Type B pancreatic cell (in vitro differentiated cells): ENCODE measurements at places on chromosomes 2 and 18.

DNA sequence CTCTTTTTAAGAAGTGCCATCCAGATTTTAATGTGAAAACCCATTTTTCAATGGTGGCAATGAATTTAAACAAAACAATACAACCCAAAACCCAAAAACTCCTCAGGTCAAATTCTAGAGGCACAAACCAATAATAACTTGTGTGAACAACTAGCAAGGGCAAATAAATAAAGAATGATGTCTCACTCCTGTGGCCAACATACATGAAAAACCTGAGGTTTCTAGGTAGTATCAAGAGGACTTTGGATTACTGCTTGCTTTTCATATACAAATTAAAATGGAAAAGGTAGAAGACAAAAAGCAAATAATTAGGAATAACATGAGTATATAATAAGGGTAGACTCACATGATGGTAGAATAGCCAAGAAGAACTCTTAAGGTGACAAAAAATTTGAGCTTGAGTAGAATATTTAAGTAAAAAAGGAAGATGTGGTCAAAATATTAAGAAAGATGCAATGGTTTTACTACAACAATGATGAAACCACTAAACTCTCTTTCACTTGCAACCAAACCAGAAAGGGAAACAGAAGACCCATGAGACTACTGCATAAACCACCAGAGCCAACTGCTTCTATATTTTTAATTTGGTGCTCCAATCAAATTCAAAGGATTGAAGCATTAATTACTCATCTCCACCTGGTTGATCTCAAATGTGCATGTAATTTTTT lies 53.5 kb downstream of the DARS1 start:
- no peak for DNase-seq

- no peak for DNase-seq
Measured at GRCh38 chr2:158034198-158034866, 67.3 kb upstream of the UPP2 start.

GRCh38 chr18:332007-332406 lies 64.2 kb upstream of the THOC1 start:
- no peak for DNase-seq

DNA sequence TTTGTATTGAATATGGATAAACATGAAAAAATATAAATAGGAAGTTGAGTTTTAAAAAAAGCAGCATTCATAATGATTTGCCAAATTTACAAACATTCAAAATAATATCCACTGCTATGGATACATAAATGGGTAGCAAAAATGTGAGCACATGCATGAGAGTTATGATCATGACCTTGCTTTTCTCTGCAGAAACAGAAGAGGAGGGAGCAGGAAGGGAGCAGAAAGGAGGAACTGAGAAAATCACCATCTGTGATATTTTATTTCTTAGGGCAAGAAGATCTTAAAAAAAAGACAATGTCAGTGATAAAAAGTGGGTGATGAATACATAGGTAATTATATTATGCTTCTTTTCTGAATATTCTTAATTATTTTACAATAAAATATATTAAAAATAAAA lies 17.7 kb upstream of the CCDC93 start:
- DNase-seq = no peak

DNA sequence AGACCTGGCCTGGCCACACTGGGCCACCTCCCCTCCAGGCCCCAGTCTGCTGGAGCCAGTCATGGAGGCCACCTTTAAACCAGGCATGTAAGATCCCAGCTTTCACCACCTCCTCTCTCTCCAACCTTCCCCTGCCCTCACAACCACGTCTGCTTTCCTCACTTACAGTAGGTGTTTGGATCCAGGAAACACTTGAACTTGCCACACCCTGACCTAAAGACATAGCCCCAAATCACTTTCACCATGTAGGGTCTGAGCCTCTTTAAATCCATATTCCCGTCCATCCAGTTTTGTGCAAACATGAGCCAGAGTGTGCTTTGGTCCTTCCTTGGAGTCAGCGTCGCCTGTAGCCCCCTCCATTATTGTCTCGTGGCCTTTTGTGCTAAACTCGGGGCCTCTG lies 66.8 kb downstream of the NRP2 start:
- DNase-seq = no peak

- DNase-seq = no peak
Measured at GRCh38 chr2:207150284-207150683, 15.5 kb downstream of the KLF7 start.

DNA sequence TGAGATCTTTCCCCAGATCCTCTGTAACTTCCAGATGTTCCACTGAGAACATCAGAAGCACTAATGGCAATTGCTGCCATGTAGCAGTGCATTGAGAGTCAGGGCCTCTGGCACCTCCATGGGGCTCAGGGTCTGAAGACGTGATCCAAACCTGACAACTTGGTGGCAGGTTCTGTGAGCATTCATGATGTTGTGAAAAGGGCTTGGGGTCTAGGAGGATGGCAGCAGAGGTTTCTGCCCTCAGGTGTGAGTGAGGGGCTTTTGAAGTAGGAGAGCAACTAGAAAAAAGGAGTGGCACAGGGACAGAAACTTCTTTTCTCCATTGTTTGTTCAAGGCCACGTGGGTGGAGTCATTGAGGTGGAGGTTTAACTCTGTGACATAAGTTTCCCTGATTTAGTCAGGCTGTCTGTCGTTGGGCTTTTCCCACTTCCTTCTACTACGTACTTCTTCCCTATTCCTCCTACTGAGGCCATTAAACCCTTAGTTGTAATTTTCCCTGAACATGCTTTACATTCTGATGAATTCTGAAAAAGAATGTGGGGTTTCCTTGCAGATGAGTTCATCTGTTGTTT lies 13.1 kb downstream of the CFLAR start:
- no peak for DNase-seq

DNA sequence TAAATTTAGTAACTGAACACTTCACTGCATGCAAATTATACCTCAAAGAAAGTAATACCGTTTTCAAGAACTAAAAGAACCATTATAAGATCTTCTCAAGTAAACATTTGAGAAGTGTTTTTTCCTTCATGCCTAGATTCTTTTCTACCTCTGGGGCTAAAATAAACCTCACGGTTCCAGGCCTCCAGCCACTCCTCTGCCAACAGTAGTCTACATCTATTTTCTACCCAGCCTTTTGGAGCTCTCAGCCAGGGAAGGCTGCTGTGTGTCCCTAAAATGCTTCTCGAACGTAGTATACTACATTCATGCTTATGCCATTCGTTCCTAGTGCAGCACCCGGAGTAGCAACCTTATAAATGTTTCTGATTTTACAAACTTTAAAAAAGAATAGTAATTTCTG lies 219.7 kb downstream of the AFF3 start:
- no peak for DNase-seq

DNA sequence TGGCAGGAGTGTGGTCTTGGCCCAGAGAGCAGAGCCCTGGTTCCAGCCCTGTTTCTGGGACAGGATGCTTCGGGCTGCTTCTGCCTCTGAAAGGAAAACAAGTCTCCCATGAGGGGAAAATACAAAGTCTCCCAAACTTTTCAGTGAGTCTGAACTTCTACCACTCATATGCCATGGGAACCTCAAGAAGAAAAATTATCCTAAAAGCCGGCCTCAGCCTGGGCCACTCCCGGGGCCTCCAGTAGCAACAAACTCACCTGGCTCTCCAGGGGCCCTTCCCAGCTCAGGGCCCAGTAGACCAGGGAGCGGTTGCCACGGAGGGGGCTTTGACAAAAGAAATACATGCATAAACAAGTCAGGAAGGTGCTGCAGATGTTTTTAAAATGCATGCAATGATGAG lies 289.2 kb upstream of the HDAC4 start:
- DNase-seq = no peak

GRCh38 chr2:222255090-222255489 lies 43.7 kb downstream of the PAX3 start:
- DNase-seq = no peak

DNA sequence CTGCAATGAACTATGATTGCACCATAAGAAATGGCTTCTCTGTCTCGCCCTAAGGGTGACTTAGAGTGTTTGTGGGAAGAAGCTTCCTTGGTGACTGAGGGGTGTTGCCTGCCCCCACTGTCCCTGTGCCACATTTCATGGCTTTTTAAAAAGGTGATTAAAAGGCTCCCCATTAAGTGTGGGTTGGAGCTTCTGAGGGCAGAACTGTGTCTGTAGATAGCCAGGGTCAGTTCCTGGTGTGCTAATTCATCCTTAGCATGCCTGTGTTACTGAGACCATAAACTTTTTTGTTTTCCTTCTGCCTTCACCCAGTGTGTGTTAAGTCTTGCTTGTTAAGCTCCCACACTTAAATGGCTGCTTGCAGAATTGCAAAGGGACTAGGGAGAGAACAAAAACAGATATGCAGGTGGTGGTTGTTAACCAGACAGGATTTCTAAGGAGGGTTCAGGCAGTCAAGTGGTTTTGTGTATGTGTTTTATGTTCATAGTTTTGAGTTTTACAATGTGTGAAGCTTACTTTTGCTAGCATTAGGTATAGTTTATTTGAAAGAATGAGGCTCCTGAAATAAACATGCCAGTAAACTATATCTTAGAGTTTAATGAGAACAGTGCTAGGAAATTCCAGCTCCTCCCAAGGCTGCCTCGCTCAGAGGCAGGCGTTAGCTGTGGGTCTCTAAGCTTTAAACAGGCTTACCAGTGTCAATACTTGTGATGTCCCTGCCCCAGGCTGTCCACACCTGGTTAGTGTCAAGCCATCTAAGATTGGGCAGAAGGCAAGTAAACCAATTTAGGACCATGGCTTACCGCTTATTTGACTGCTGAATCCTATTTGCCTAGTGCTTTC lies 14.5 kb downstream of the CERS6 start:
- DNase-seq = no peak

GRCh38 chr2:69465513-69466456 lies 28.6 kb upstream of the NFU1 start:
- DNase-seq = no peak

DNA sequence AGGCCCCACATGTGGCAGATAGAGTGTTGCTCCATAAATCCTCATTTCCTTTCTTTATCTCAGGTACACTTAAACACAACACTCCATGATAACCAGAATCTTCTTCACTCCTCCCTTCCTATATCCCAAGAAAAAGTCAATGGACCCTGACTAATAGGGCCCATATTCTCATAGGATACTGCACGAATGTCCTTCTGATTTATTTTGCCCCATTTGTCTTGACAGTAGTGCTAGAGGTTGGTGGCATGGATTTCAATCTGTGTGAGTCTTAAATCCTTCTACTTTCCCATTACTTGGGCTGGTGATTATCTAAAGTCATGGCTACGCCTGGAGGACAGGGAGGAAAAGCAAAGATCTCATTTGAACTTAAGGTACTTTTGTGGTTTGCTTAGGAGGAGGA lies 156.0 kb downstream of the ACOXL start:
- no peak for DNase-seq

GRCh38 chr18:12092398-12093229 lies 1.0 kb upstream of the ANKRD62 start:
- no peak for DNase-seq

- no peak for DNase-seq
Measured at GRCh38 chr2:15911686-15912085, 28.7 kb upstream of the MYCN start.

- no peak for DNase-seq
Measured at GRCh38 chr18:6200204-6200774, 214.4 kb downstream of the L3MBTL4 start.

DNA sequence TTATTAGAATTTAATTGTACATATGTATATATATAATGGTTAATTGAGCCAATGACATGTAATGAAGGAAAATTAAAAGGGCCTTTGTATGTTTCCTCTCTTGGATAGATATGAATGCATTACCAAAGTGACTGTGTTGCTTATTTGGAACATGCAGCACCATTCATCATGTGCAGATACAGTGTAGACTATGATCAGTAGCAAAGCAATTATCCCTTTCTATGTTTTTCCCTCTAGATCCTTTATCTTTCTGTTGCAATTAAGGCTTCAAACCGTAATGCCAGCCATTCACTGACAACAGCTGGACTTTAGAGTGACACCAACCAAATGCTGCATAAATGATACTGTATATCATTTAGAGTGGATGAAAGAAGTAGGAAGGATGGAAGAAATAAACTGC lies 565.2 kb downstream of the NRXN1 start:
- DNase-seq = no peak

GRCh38 chr2:38512211-38512610 lies 90.5 kb downstream of the HNRNPLL start:
- no peak for DNase-seq

GRCh38 chr2:142682528-142682927 lies 194.9 kb upstream of the KYNU start:
- DNase-seq = no peak

DNA sequence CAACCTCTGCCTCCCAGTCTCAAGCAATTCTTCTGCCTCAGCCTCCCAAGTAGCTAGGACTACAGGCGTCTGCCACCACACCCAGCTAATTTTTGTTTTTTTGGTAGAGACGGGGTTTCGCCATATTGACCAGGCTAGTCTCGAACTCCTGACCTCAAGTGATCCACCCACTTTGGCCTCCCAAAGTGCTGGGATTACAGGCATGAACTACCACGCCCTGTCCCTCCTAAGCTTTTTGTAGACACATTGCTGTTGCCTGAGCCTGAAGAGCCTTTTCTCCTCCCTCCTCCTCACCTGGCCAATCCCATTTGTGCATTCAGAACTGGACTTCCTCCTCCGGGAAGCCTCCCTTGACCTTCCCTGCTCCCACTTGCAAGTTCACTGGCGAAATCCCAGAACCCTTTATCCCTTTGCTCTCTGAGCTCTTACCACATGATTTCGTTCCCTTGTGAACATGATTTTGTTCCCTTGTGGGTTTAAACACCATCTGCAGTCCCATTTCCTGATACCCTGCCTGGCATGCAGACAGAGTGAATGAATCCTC lies 2.6 kb downstream of the C2orf72 start:
- DNase-seq = no peak

- peak; percentile 55 for DNase-seq
Measured at GRCh38 chr2:127575941-127576432, 40.5 kb downstream of the MYO7B start.

DNA sequence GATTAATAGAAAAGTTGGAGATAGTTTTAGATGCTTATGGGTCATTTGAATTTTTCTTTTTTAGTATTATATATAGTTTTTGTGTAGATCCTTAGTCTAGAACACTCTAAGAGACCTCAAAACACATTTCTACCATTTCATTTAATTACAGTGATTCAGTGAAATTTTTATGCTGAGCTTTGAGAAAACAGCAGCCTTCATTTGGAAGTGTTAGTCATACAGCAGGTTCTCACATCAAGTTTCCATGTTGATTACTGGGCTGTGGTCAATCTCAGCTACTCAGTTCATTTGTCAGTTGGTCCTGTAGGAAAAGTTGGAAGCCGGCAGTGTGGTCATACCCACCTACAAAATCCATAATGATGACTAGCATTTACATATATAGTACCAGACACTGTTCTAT lies 37.9 kb downstream of the MAP3K19 start:
- no peak for DNase-seq

DNA sequence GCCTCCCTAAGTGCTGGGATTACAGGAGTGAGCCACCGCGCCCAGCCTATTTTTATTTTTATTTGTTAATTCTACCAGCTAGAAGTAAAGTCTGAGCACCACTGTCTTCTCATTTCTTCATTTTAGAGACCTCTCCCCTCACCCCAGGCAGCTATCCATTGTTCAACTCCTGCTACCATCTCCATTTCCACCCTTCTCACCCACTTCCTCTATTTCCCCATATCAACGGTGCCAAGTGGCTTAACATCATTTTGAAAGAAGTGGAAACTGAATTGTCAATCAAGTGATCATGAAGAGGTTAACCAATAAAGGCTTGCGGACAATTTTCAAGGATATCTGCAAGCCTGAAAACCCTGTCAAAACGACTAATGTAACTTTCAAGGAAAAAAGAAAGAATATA lies 323.1 kb downstream of the NBAS start:
- no peak for DNase-seq
